ENCODE measurements at places on chromosomes 1 and 21.
A peak's percentile ranks its signal among the peaks of the same experiment; 100 is the strongest.

DNA sequence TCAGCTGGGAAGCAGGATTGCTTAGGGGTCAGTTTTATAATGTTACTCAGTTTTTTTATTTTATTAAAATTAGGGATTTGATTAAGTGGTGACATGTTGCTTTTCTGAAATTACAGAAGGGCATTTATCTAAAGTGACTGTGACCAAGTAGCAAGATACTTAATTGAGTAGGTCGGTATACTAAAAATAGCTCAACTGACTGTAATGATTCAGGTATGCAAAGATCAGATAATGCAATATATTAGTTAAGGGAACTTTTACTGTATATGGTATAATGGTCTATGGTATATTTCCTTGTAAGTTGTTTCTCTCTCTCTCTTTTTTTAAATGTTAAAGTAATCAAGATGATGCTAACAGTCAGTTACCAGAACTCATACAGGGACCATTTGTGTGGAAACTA lies 26.2 kb downstream of the RLF start:
- DNase-seq: no peak

GRCh38 chr1:113928941-113929749 lies at the start of gene HIPK1:
Gene HIPK1 (plus strand): TSS chr1:113929324.
- DNase-seq: peak; percentile 79

- DNase-seq: peak; percentile 1
These were observed 797 bp downstream of the WDR47 start for GRCh38 chr1:109040989-109041620.

DNA sequence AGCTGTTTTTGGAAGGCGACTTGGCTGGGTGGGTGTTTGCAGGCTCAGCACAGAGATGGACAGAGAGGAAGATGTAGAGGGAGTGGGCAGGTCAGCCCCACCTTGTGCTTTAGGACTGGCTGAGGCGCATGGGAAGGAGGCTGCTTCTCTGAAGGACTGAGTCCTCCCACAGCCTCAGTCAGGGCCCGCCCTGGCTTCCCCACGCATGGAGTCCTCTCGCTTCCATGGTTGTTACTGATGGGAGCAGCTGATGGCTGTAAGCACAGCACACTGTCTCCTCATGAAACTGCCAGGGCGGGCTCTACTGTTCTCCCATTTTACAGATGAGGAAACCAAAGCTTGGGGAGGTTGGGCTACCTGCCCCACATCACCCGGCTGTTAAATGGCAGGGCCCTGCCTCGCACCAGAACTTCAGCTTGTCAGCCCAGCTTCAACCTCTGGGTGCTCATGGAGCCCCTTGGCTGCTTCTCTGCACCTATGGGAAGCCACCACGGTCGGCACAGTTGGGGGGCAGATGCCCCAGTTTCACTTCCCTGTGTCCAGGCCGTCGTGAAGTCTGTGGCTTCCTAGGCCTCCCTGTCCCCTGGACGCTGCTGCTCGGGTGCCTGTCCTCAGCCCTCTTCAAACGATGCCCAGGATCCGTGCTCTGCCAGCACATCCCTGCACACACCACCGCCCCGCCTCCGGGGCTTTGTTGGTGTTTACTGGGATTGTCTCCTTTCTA lies 2.4 kb downstream of the TMEM201 start:
- DNase-seq: no peak

DNA sequence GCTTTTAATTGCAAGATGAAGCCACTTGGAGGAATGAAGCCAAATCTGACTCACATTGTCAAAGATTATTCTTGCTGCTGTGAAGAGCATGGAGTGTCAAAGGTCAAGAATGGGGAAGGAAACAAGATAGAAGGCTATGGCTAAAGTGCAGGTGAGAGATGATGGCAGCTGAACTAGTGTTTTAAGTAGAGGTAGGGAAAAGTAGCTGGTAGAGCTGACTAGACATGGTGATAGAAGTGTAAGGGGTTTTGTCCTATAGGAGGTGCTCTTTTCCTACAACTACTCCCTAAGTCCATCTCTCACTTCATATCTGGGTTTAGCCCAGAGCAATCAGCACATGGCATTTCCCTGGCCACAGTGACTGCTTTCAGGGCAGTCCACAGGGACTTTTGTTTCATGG lies 11.8 kb downstream of the UBE2T start:
- no peak for DNase-seq

GRCh38 chr1:55848906-55849305 lies 633.7 kb upstream of the USP24 start:
- DNase-seq: no peak

GRCh38 chr1:221683681-221684080 lies 58.2 kb downstream of the DUSP10 start:
- DNase-seq: no peak

- no peak for DNase-seq
These were observed 135.9 kb downstream of the NPHP4 start for GRCh38 chr1:5856246-5856815.

DNA sequence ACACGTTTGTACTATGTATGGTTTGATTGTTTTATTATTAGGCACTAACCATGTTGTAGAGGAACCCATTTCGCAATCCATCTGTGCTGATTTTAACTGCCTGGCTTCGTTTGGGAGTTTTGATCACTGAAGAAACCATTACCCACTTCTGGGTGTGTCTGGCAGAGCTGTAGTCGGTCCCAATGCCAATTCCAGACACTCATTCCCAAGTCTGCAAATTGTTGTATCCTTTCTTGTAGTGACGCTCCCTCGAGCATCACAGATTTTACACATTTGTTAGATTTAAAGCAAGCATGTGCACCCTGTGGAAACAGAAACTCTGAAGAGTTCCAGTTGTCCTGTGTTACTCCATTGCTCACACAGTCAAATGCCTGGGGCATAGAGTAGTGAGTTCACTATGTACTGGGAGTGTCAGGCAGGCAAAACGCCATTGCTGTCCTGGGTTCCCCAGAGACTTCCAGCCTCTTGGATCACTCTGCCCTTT lies 31.0 kb upstream of the EFCAB14 start:
- DNase-seq: no peak

DNA sequence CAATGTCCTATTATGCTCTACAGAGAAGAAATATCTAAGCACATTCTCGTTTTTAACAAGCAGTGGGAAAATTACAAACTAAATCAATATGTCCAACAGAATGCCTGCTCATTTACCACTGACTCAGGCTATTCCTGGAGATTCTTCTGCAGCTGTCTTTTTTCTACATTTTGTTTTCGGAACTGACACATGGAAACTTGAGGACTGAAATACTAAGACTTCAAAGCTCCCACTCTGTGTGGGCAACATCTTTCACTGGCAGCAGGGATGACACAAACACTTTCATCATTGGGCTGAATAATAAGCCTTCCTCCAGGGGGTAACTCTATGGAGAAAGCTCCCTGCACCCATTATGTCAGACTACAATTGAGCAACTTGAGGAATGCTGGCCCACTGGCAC lies 175.5 kb upstream of the NCAM2 start:
- DNase-seq: no peak

DNA sequence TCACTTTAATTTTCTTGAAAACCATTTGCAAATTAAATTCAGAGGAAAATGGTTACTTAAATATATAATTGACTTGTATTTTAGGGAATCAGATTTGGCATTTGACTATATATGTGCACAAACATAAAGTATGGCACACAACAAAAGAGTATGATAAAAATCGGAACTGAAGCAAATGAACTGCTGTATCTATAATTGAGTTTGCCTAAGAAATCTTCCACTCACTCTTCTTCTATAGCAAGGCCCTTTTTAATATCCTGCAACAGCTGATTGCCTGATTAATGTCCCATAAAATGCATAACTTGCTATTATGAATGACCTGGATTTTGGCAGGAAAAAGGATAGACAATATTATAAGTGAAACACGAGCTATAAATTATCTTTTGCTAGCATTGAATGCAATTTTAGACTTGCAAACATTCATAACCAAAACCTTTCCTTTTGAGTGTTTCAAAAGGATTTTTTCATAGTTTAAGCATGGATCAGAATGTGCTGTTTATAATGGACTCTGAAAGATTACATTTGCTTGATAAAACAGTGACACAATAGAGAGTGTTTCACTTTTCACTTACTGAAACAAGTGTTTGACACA lies 2204.3 kb downstream of the MRPL39 start:
- DNase-seq: no peak

- DNase-seq: no peak
These were observed 60.7 kb downstream of the ACBD3 start for GRCh38 chr1:226125831-226126230.

DNA sequence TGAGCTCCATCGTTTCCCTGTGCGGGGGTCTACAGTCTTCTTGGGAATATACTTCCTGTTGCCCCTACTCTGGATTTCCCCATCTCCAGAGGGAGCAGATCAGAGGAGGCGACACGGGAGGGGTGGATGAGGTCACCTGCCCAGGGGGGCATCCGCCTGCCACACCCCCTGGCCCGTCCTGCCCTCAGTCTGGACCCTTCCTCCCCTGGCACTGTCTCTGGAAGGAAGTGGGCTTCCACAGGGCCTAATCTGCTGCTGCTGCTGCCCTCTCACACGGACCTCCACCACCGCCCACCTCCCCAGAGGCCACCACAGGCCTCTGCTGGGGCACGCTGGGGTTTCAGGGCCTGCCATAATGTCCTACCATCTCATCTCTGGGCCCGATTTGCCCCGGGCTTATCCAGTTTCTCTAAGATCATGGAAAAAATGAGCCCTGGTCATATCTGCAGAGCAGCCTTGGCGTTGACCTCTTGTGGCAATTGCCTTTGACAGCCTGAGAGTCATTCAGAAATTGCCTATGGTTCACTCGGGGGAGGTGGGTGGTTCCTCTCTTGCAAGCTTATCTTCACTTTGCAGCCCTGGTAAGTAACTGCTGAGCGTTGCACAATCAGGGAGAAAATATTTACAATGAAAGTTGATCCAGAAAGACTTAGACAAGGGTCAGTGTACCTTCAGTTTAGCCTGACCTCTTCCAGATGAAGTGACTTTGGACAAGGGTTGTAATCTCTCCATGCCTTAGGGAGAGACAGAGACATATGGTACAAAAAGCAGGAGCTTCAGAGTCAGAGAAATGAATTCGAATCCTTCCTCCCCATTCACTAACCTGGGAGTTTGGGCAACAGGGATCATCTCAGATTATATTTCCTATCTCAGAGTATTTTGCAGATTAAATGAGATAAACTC lies 252.4 kb downstream of the TOMM20 start:
- no peak for DNase-seq
